Non-pigmented ciliary epithelial cell (primary cell): ENCODE measurements at places on chromosomes 12 and 14.

GRCh38 chr12:94925729-94926128 is 77.8 kb downstream of the NDUFA12 start:
- DNase-seq: no peak

- no peak for DNase-seq
These were observed 8.6 kb downstream of the LGR5 start for GRCh38 chr12:71448150-71448581.

DNA sequence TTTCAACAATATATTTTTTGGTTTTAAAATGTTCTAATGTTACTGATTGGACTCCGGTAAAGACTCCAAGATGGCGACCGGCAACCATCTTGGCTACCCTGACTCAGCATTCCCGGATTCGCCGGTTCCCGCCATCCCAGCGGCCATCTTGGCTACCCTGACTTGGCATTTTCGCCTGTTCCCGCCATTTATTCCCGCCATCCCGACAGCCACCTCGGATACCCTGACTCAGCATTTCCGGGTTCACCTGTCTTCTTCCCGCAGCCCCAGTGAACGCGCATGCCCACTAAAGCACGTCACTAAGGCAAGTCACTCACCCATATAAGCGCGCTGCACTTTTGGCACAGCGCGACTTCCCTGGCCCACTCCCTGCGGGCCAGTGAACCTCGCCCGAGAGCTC is 9.0 kb upstream of the LRFN5 start:
- no peak for DNase-seq

- DNase-seq: no peak
These were observed 42.5 kb downstream of the TPH2 start for GRCh38 chr12:71981149-71981548.

DNA sequence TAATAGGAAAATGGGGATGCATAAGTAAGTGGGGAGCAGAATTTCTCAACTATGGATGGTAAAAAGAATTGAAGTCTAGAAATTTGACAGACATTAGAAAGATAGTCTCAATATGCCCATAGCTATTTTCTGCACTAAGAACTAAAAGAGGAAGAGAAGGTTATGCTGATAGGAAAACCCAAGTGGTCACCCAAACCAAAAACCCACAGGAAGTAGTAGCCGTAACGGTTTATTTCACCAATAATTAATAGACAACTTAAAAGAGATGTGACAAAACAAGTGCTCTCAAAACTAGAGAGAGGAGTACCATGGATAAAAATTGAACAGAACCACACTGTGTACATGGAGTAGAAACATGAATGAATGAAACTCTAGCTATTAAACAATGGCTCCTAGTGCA is 295.4 kb downstream of the FSCB start:
- no peak for DNase-seq

- no peak for DNase-seq
These were observed 862 bp downstream of the CRIP2 start for GRCh38 chr14:105475269-105476096.

- DNase-seq: no peak
These were observed 8.9 kb upstream of the METTL17 start for GRCh38 chr14:20980906-20981305.

DNA sequence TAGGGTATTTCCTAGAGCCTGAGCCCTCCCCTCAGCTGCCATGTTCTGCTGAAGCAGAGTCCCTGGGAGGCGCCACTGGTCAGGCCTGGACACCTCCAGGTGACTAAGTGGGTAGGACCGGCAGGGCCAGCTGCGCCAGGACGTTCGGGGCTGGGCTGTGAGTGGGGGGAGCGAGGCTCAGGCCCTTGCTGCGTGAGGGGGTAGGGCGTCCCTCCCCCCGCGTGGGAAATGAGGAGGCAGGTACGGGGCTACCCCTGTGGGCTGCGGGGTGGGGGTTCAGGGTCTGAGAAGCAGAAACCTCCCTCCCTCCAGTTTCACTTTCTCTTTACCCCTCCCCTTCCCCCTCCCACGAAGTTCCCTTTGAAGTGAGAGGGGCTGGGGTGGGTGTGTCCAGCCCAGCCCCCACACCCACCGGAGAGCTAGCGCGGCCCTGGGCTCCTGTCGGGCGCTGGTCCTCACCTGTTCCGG is 22.1 kb upstream of the KIF26A start:
- DNase-seq: no peak

DNA sequence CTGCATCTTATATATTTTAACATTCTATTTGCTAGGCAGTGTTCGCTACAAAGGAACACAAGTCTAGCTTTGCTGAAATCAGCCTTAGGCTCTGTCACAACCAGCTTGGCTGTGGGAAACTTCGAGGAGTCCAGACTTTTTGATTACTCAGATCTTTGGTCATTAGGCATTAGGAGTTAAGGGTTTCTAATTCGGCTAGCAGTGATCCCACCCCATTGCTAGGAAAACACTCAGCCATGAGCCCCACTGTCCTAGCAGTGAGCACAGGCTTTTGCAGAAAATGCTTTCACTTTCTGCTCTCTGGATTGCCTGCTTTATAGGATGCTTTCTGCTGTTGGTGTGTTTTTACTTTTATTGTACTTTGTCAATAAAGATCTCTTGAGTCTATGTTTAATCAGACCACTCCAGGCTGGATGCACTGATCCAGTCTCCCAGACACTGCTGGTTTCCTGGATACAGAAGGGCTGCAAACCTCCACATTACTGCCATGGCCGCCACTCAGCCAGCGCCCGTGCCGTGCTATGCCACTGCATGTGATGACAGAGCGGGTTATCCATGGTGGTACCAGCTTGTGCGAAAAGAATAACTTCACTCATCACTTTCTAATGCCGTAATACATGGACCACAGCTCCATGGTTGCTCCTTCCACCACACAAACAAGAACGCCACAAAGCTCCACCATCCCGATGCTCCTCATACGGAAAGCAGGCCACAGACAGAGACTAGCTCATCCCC is 41.0 kb upstream of the PYGL start:
- no peak for DNase-seq

- peak; percentile 9 for DNase-seq
These were observed 939.0 kb upstream of the ATXN7L3B start for GRCh38 chr12:73598626-73599025.

- no peak for DNase-seq
These were observed 6.8 kb upstream of the RNU7-1 start for GRCh38 chr12:6936636-6937480.
